ENCODE measurements at places on chromosomes 2 and 18.

GRCh38 chr2:237299906-237300305 is 114.1 kb downstream of the COL6A3 start:
- DNase-seq = no peak

DNA sequence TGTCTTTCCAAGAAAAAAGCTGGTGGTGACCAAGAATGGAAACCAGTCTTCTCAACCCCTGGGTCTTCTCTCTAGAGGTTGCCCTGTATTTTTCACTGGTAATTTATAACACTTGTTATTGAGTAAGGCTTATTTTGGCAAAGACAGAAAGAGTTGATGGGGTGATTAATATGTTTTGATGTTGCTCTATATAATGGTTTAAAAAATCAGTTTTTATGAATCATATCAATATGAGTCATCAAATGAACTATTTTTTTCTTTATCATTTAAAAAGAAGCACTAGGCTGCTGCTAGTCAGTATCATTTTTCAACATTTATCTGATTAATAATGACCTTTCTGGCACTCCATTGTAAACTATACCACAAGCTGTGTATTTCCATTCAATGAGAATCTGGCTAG is 1142.2 kb downstream of the LRP1B start:
- DNase-seq = no peak

GRCh38 chr2:171281110-171281509 is 120.4 kb upstream of the TLK1 start:
- peak; percentile 34 for DNase-seq

DNA sequence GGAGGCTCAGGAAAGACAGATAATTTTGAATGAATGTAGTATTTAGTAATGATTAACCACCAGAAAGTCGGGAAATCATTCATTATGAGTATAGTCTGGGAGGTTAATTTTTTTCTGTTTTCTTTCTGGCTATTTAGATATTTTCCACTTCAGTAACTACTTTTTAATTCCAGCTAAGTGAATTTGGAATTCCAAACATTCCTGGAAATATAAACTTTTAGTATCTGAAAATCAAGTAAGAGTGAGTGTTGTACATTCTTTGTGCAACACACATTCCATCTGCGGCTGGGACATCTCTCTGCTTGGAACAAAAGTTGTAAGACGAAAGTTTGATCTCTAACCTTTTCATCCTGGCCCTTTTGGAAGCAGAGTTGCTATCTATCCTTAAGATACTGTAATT is 275.7 kb upstream of the SPRED2 start:
- DNase-seq = no peak

GRCh38 chr2:181789827-181790448 is 101.6 kb upstream of the ITPRID2 start:
- DNase-seq = no peak

Data from NCI-H1105 treated with DMSO at 0.1 percent for 48 hours (cell line).